Cortex of kidney (tissue), 1 donor: ENCODE measurements at places on chromosomes 4 and X.

GRCh38 chr4:4759232-4759631 lies 100.2 kb upstream of the MSX1 start:
- no peak for DNase-seq

DNA sequence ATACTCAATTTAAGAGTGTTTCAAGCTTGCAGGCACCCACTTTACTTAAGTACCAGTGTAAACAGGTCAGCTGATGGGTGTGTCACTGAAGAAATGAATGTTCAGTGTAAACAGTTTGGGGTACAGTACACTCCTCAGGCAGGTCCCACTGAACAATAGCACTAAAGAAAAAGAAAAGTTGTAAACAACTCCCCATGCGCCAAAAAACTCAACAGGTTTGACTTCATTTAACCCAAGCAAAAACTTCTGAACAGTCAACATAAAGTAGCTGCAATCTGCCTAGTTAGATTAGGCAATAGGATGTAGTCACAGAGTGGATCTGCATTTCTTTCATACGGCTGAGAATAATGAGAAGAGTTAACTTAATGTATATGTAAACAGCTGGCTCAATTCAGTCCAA lies 93.2 kb downstream of the FAM13A start:
- no peak for DNase-seq

DNA sequence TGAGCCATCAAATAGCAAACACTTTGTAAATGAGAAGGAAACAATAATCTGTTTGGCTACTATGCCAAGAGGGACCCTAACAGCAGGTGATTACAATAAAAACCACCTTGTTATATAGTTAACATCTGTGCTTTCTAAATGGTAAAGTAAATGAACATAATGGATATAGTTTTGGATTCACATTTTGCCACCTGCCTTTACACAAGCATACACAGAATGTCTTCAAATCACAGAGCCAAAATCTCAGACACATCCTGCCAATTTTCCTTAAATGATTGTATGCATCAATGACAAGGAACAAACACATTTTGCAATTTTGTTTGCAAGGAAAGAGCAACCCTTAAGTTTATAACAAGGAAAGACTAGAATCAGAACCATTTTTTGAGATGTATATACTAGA lies 334.2 kb downstream of the FSTL5 start:
- no peak for DNase-seq

- DNase-seq, result no peak
Observed at GRCh38 chr4:122712782-122713181, 19.7 kb upstream of the BBS12 start.

- no peak for DNase-seq
Observed at GRCh38 chr4:139368998-139369397, 66.7 kb upstream of the NDUFC1 start.

DNA sequence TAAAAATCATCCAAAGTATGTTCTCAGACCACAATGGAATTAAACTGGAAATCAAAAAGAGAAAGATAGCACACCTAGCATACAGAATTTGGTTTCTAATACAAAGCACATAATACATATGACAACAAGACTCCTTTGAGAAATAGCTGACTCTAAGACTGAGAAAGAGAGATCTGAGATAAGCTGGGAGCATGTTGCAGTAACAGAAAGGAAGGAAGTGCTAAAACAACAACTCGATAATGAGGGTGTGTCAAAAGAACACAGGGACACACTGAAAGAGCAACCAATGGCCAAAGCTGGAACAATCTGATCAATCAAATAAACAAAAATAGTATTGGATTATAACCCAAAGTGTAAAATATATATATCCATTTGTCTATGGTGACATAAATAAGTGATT lies 586.6 kb downstream of the C4orf33 start:
- DNase-seq, result no peak

GRCh38 chrX:136028383-136028984 lies 43.2 kb downstream of the SLC9A6 start:
- DNase-seq, result no peak

GRCh38 chr4:3519468-3520264 lies 12.6 kb downstream of the LRPAP1 start:
- DNase-seq, result no peak
